ENCODE measurements at places on chromosomes 6 and 20.

DNA sequence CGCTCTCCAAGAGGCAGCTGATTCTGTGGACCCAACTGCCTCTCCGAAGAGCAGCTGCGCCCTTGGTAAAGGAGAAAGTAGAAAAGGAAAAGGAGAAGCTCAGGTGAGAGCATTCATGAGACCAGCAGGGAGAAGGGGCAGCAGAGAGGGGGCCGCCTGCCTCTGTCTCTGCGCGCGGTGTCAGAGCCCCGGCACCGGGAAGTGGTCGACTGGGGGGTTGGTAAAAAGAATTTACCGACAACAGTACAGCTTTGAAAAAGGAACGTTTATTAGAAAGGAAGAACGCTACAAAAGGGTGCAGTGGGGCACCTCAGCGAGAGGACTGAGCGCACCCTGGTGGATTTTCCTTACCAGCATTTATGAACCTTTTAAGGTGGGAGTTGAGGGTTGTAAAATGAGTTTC, 61.9 kb downstream of the GPR6 start:
- DNase-seq: no peak

GRCh38 chr6:150068720-150069648, at the start of gene ULBP3:
TSS of gene ULBP3 (minus strand) at chr6:150069121. CDS start at chr6:150069066, 55 bp downstream.
- peak; percentile 82 for DNase-seq

DNA sequence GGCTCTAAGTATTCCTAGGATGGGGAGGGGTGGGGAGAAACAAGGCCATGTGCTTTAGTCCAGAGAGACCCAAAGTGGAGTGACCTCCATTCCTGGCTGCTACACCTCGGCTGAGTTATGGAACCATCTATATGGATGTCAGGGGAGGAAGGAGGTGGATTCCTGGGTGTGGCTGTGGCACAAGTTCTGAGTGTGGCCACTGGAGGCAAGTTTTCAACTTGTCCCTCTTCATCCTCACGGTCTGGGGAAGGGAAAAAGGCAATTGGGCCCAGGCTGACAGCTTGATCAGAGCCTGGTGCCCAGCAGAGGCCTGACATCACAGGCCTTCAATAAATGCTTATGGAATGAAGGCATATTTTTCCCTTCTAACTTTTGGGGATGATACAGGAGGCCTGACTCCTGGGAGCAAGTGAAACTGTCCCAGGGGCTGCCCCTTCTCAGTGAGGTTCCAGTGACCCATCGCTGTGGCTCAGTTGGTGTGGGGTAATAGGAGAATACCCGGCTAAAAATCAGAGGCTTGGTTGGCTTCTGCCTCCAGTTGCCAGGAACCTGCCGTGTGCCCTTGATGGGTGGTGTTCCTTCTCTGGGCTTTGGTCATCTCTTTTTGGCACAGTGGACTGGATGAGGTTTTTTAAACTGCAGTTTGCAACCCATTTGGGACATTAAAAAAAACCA, 1.8 kb upstream of the ITPR3 start:
- no peak for DNase-seq

GRCh38 chr20:32685541-32686529, 12.1 kb upstream of the C20orf203 start:
- DNase-seq: peak; percentile 29

GRCh38 chr20:3195590-3196237, 8.8 kb downstream of the DDRGK1 start:
- no peak for DNase-seq

- no peak for DNase-seq
Observed at GRCh38 chr6:149084026-149084425, 233.5 kb upstream of the TAB2 start.

Measured in GOT3 (cell line).